Hematopoietic multipotent progenitor cell (in vitro differentiated cells): ENCODE measurements at places on chromosomes 16 and 17. TPM values are rescaled to one million over a fixed set of nuclear protein-coding genes. Genes with fewer than 3 reads are reported as not detected.

CCDC200 gene
- total RNA-seq = 0.27 TPM

RGS11 gene
- 1.3 TPM for total RNA-seq

CDH11 gene
- under 0.01 TPM for total RNA-seq

INCA1 gene
- total RNA-seq = not detected

PRR15L gene
- total RNA-seq = not detected

ANKRD40CL gene
- total RNA-seq = 0.27 TPM

KCNJ12 gene
- 14.5 TPM for total RNA-seq

SMIM5 gene
- total RNA-seq = 3.0 TPM

SLC16A13 gene
- 3.0 TPM for total RNA-seq

SOX8 gene
- total RNA-seq = under 0.01 TPM

CACNG5 gene
- not detected for total RNA-seq

PRSS27 gene
- total RNA-seq = 3.2 TPM

PYY gene
- not detected for total RNA-seq

GRCh38 chr16:79776243-79776847 lies 175.8 kb upstream of the MAF start:
- no peak for DNase-seq

GRCh38 chr17:979539-980405 lies at the start of gene NXN:
Gene NXN, minus strand, starts transcription at chr17:979776.
- DNase-seq = peak; percentile 74

DNA sequence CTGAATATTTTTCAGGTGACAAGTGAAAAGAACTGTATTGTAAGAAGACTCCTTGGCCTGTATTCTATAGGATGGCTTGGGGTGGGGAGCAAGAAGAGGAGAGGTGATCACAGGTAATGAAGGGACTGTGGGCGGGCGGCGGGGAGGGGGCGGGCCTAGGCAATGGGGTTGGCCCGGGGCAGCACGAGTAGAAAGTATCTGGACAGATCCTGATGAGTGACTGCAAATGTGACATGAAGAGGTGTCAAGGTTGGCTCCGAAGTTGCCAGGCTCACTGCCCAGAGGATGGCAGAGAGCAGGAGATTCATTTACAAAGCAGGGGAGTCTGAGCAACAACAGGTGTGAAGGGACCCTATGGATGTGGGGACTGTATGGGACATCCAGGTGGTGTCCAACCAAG lies 10.8 kb upstream of the G6PC1 start:
- DNase-seq = no peak

- DNase-seq = no peak
Measured at GRCh38 chr17:81480140-81481072, 32.2 kb downstream of the ACTG1 start.

GRCh38 chr16:177394-177822 lies 928 bp downstream of the HBA1 start:
- DNase-seq = no peak

- DNase-seq = no peak
Measured at GRCh38 chr17:82931699-82932517, 92.1 kb upstream of the ZNF750 start.

DNA sequence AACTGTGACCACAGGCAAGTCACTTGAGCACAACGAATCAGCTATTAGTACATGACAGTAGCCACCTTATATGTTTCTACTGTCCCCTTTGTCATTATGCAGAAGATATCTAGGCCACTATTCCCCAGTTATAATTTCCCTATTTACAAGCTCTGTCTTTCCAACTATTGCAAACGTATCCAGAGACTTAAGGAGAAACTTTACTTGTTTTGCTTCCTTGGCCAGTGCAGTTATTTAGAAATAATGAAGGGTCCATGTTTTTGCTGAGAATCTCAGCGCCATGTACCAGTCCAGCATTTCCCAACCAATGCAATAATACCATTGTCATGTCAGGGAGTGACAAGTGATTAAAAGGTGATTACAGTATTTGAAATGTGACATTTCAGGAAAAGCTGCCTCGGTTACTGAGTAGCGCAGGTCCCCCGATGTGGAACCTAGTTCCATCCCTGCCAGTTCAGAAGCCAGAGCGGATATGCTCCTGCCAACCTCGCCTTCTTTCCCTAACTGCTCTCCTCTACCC lies 743 bp downstream of the ZNF624 start:
- DNase-seq = no peak

DNA sequence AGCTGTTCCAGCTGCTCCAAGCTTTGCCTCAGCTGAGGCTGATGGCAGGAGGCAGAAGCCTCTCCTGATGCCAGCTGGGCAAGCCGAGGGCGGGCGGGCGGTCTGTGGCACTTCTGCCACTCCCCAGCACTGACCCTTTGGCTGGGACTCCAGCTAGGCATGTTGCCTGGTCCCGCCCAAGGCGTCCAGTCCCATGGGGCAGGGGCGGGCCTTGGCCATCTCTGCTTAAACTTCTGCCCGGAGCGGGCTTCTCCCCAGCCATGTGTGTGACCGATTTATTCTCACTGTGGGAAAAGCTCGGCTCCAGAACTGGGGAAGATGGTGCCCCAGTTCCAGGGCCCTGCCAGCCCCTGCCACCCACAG lies 349.1 kb downstream of the SEC14L1 start:
- DNase-seq = no peak

DNA sequence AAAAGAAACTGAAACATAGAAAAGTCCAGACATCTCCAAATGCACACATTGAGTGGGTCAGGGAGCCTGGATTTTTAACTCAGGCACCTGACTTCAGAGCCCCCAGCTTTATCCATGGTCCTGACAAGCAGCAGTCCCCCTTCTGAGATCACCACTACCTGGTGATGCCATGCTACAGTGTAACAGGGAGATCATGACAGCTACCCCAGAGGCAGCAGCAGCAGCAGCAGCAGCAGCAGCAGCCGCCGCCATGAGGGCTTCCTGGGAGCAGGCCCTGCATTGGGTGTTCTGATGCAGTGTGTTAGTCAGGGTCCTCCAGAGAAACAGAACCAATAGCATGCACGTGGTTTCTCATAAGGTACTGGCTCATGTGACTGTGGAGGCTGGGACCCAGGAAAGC lies 198.6 kb upstream of the SALL1 start:
- no peak for DNase-seq

- no peak for DNase-seq
Measured at GRCh38 chr17:12973496-12974004, 44.3 kb downstream of the ELAC2 start.

GRCh38 chr17:73103641-73104335 lies 11.3 kb upstream of the SLC39A11 start:
- DNase-seq = no peak

GRCh38 chr16:29710227-29711219 lies 31.5 kb downstream of the QPRT start:
- DNase-seq = peak; percentile 68

DNA sequence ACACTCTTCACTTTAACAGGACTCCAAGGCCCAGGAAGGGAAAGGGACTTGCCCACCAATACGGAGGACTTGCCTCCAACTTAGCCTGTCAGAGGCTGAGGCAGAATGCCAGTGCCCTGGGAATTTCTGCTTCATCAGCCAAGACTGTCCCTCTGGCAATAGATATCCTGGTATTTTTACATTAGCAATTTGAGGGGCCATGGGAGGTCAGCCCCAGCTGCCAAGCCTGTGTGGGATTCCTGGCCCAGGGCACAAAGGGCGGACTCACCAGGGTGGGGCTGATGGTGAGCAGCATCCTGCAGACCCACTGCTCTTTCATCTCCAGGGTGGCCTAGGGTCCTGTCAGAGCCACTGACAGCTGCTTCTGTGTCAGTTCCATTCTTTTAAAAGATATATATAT lies 78.3 kb upstream of the CIBAR2 start:
- DNase-seq = no peak

DNA sequence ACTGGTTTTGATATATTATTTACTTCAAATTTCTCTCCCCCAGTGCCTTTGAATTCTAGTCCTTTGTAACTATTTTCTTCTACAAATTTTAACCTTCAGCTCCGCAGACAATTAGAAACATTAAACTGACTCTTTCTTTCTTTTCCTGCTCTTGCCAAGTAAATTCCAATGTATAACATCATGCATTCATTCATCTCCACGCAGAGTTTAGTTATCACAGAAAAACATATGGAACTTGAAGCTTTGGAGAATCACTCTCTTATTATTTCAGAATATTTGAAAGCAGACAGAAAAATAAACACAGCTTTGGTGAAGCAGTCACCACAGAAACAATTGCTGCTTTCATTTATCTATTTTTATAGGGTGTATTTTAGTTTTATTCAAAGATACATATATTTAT lies 778.7 kb upstream of the CDH8 start:
- no peak for DNase-seq

DNA sequence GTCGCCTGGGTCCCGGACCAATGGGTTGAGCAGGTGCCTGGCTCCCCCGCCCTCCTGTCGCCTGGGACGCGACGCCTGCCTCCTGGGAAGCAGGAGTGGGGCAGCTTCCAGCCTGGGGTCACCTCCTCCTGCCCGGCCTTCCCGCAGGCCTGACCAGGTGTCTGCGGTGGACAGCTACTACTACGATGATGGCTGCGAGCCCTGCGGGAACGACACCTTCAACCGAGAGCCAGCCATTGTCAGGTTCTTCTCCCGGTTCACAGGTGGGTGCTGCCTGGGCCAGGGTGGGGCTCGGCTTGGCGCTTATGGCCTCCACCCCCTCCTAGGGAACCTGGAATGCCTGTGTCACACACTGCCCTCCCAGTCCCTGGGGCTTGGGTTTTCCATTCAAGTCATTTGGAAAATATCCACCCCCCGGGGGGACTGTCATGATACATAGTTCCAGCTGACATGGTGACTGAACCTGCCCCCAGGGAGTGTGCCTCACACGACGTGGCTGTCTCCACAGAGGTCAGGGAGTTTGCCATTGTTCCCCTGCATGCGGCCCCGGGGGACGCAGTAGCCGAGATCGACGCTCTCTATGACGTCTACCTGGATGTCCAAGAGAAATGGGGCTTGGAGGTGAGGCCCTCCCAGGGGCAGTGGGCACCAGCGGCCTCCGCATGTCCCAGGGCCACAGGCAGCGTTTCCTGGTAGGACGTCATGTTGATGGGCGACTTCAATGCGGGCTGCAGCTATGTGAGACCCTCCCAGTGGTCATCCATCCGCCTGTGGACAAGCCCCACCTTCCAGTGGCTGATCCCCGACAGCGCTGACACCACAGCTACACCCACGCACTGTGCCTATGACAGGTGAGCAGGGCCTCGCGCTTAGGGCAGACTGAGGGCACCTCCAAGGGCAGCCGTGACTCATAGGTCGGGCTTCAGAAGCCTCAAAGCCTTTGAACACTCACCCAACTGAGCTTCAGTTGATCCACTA lies 2.3 kb downstream of the DNASE1 start:
- no peak for DNase-seq

DNA sequence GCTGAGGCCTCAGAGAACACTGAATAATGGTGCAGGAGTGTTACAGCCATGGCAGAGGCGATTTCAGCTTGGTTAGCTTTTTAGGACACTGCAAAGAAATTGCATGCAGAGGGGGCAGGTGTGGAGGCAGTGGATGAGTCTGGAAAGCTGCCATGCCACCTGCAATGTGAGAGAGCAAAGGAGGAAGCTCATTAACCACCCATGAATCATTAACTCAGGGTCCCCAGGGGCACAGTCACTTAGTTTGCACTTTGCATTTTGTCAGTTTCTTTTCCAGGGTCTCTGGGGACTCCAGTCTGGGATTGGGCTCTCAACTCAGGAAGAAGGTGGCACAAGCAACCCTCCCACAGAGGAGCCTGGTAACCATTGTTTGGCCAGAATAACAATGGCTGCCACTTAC lies 132.9 kb downstream of the USP31 start:
- DNase-seq = no peak

DNA sequence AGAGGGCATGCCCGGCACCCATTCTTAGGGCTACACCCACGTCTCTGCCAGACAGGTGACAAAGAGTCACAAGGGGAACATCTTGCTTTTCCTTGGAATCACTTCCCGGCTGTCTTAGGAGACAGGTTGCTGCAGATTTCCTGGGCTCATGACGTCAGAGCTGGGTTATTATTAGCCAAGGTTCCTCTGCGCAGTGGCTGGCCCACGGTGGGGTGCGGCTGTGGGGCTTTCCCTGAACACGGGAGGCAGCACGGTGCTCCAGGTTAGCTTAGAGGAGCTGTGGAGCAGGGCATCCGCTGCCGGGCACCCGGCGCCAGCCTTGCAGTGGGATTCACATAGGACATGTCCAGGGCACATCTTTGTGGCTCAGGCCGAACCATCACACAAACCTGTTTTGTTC lies 118.0 kb upstream of the PLCG2 start:
- DNase-seq = no peak

GRCh38 chr17:9668517-9668916 lies 23.2 kb downstream of the USP43 start:
- DNase-seq = peak; percentile 35

- DNase-seq = no peak
Measured at GRCh38 chr16:78249832-78250231, 150.4 kb downstream of the WWOX start.

- DNase-seq = no peak
Measured at GRCh38 chr17:33328129-33328528, 35.0 kb upstream of the ASIC2 start.

DNA sequence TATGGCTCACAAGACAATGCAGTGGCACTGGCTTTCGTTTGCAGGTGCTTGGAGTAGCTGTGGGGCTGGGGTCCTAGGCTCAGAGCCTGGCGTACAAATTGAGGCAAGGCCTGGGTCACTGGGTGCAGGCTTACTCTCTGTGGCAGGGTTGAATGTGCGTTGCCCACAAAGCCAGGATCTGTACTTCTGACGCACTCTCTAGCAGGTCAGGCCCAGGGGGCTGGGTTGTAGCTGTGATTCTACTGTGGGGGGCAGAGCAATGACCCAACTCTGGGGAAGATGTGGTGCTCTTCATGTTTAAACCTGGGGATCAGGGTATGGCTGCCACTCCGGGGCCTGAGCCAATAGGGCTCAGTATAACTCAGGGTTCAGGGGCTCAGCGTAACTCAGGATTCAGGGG lies 6.4 kb upstream of the PRSS21 start:
- DNase-seq = no peak

DNA sequence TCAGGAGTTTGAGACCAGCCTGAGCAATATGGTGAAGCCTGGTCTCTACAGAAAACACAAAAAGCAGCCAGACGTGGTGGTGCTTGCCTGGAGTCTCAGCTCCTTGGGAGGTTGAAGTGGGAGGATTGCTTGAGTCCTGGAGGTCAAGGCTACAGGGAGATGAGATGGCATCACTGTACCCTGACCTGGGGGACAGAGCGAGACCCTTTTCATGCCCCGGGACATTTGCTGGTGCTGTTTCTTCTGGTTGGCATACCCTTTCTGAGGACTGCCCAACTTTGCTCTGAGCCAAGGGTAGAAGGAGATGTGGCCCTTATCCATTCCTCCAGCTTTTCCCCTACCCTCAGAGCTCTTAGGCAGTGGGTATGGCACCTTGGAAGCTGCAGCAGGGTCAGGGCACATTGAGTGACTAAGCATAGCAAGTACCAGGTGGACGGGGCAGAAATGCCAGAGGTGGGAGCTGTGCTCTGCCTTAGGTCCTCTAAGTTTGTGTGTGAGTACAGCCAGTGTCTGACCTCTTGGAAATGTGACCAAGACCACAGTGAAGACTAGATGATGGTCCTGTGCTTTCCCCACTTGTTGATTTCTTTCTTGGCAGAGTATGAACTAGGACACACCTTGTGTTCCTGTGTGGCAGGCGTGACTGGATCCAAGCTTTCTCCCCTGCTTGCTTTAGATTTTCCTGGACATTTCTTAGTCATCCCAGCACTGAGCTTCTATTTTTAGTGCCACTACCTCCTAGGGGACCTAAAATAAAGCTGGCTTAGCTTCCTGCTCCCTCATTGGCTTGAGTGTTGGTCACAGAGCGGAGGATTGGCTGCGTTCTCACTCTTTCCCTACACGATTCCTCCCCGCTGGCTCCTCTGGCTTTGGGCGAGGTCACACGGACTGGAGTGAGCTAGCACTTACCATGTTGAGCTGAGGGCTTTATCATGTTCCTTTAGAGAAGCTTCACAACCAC lies 9.9 kb upstream of the EDC4 start:
- no peak for DNase-seq
